CD4-positive, alpha-beta T cell (primary cell): ENCODE measurements at places on chromosomes 5 and 9.

- no peaks in the 10 kb centered on the region for H3K36me3 ChIP-seq
- H3K4me1 ChIP-seq: peaks cover 15% of the 10 kb centered on the region
- no peak for DNase-seq
- H3K4me3 ChIP-seq: no peak overlapping the region
Observed at GRCh38 chr9:38282756-38283155, 109.7 kb upstream of the ALDH1B1 start.

- no peaks in the 10 kb centered on the region for H3K4me1 ChIP-seq
- DNase-seq: no peak
- no peak overlapping the region for H3K27ac ChIP-seq
- no peaks in the 10 kb centered on the region for H3K36me3 ChIP-seq
- no peaks in the 10 kb centered on the region for H3K27me3 ChIP-seq
Observed at GRCh38 chr9:87077986-87078385, 130.7 kb upstream of the GAS1 start.

- no peak overlapping the region for H3K4me3 ChIP-seq
- no peaks in the 10 kb centered on the region for H3K27me3 ChIP-seq
- no peaks in the 10 kb centered on the region for H3K36me3 ChIP-seq
- H3K4me1 ChIP-seq: no peaks in the 10 kb centered on the region
- no peak overlapping the region for H3K27ac ChIP-seq
Observed at GRCh38 chr5:167857321-167857720, 434.1 kb upstream of the WWC1 start.

- H3K27ac ChIP-seq: no peak overlapping the region
- peaks cover 4% of the 10 kb centered on the region for H3K4me1 ChIP-seq
- DNase-seq: no peak
- H3K4me3 ChIP-seq: no peak overlapping the region
- peaks cover 4% of the 10 kb centered on the region for H3K36me3 ChIP-seq
- no peaks in the 10 kb centered on the region for H3K27me3 ChIP-seq
Observed at GRCh38 chr9:125532812-125533594, 174.0 kb downstream of the MAPKAP1 start.

GRCh38 chr9:73080110-73080694 is 71.5 kb upstream of the ANXA1 start:
- no peak for DNase-seq
- H3K4me3 ChIP-seq: no peak overlapping the region
- no peaks in the 10 kb centered on the region for H3K4me1 ChIP-seq
- no peaks in the 10 kb centered on the region for H3K36me3 ChIP-seq
- H3K27ac ChIP-seq: no peak overlapping the region
- peaks cover 8% of the 10 kb centered on the region for H3K27me3 ChIP-seq

GRCh38 chr5:147479444-147479843 is 30.4 kb downstream of the DPYSL3 start:
- no peaks in the 10 kb centered on the region for H3K27me3 ChIP-seq
- no peak for DNase-seq
- no peak overlapping the region for H3K27ac ChIP-seq
- no peaks in the 10 kb centered on the region for H3K36me3 ChIP-seq
- no peaks in the 10 kb centered on the region for H3K4me1 ChIP-seq

GRCh38 chr5:152226191-152226590 is 178.9 kb downstream of the NMUR2 start:
- H3K36me3 ChIP-seq: no peaks in the 10 kb centered on the region
- H3K27me3 ChIP-seq: peaks cover 2% of the 10 kb centered on the region
- H3K4me3 ChIP-seq: no peak overlapping the region

- H3K36me3 ChIP-seq: no peaks in the 10 kb centered on the region
- H3K4me3 ChIP-seq: no peak overlapping the region
- DNase-seq: no peak
- H3K27ac ChIP-seq: no peak overlapping the region
Observed at GRCh38 chr9:107273634-107274033, 9.4 kb upstream of the RAD23B start.

GRCh38 chr5:104512063-104512825 is 949.7 kb upstream of the NUDT12 start:
- H3K27ac ChIP-seq: no peak overlapping the region
- H3K27me3 ChIP-seq: no peaks in the 10 kb centered on the region
- no peak for DNase-seq
- H3K36me3 ChIP-seq: no peaks in the 10 kb centered on the region
- no peaks in the 10 kb centered on the region for H3K4me1 ChIP-seq

DNA sequence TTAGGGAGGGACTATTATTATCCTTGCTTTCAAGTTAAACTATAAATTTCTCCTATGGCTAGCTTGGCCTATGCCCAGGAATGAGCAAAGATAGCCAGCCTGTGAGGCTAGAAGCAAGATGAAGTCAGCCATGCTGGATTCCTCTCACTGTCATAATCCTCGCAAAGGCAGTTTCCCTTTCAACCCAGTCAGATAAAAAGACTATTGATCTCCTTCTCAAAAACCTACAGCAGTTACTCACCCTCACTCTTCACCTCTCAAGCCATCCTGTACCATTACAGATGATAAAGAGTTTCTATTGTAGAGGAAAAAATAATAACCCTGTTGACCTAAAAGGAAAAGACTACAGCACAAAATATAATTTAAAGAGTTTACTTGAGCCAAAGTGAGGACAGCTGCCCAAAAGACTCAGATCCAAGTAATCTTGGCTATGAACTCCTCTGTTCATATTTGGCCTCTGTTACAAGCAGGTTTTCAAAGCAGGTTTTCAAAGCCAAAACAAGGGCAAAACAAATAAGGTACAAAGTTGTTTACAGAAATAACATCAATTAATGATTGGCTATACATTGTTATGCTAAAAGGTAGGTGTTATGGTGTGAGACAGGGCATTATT is 41.7 kb downstream of the KCNV2 start:
- H3K4me3 ChIP-seq: no peak overlapping the region
- H3K36me3 ChIP-seq: no peaks in the 10 kb centered on the region
- no peaks in the 10 kb centered on the region for H3K27me3 ChIP-seq

DNA sequence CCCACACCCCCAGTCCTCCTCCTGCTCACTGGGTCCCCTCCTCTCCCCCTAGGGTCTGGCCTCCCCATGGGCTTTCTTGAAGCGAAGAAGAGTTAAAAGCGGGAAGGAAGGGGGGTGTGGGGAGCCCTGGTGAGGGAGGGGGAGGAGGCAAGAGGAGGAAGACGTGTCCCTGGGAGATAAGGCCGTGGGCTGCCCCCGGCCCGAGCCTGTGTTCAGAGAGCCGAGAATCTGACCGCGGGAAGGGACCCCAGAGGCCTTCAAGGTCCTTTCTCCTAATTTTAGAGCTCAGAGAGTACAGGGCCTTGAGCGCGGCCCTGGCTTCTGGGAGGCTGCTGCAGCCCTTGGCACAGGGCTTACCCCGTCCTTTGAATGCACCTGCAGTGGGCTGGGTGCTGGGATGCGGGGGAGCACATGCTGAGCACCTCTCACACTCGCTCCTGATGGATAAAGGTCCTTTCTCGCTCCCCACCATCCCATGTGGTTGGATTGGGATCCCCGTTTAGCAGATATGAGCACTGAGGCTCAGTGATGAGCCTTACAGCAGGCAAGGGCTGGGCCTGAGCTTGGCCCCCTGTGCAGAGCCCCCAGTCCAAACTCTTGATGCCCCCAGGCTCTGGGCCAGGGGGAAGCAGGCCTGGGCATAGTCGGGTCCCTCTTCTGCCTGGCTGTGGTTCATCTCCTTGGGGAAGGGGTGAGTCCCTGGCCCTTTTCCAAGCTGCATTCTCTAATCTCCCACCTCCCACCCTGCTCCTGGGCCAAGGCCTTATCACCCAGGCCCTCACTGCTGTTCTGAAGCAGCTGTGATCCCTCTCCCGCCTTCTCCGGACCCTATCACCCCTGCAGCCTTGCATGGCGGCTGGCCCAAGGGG is 5.9 kb downstream of the GFI1B start:
- H3K27me3 ChIP-seq: peaks cover 51% of the 10 kb centered on the region
- no peaks in the 10 kb centered on the region for H3K36me3 ChIP-seq
- no peak for DNase-seq

GRCh38 chr5:38650946-38651345 is 94.5 kb upstream of the LIFR start:
- no peak for DNase-seq
- peaks cover 7% of the 10 kb centered on the region for H3K27me3 ChIP-seq
- H3K4me3 ChIP-seq: no peak overlapping the region
- H3K27ac ChIP-seq: no peak overlapping the region

- H3K27ac ChIP-seq: no peak overlapping the region
- H3K4me1 ChIP-seq: no peaks in the 10 kb centered on the region
- DNase-seq: no peak
- peaks cover 5% of the 10 kb centered on the region for H3K27me3 ChIP-seq
- no peak overlapping the region for H3K4me3 ChIP-seq
- H3K36me3 ChIP-seq: no peaks in the 10 kb centered on the region
Observed at GRCh38 chr5:88583471-88583870, 299.5 kb downstream of the MEF2C start.

- DNase-seq: no peak
- no peaks in the 10 kb centered on the region for H3K36me3 ChIP-seq
- H3K4me1 ChIP-seq: peaks cover 41% of the 10 kb centered on the region
- no peaks in the 10 kb centered on the region for H3K27me3 ChIP-seq
- H3K4me3 ChIP-seq: no peak overlapping the region
Observed at GRCh38 chr9:93582115-93582514, 5.7 kb downstream of the PHF2 start.

DNA sequence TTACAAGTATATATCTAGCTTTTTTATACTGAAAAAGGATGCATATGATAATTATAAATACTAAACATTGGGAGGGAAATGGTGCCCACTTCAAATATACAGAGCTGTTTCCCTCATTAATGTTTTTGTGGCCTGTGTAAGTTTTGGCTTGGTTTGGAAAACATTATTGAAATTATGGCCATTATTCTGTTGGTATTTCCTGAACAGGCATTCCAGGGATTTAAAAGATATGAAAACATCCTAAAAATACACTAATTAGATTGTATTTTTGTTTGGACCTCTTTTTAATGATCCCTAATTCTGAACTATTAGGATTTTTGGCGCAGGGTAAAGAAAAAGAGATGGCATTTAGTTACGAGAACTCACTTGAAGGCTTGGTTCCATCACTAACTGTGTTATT is 50.9 kb downstream of the CLINT1 start:
- peaks cover 77% of the 10 kb centered on the region for H3K36me3 ChIP-seq
- no peak overlapping the region for H3K27ac ChIP-seq
- no peaks in the 10 kb centered on the region for H3K27me3 ChIP-seq
- no peaks in the 10 kb centered on the region for H3K4me1 ChIP-seq
- no peak overlapping the region for H3K4me3 ChIP-seq

DNA sequence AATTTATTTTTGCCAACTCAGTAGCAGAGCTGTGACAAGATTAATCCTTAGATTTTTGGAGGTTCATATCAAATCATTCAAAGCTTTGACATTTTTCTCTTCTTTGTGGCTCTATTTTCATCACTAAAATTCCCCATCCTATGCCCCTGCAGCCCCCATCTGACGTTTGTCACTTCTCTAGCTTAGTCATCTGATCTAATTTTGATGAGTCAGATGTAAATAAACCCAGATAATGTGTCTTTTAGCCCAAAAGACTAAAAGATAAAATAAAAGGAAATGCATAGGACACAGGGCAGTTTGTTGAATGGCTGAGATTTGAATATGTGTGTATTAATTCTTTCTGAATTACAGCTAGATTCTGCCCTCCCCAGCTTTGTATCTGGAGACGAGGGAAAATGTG is 897 bp upstream of the HSPB3 start:
- H3K4me3 ChIP-seq: no peak overlapping the region
- no peaks in the 10 kb centered on the region for H3K4me1 ChIP-seq
- H3K36me3 ChIP-seq: no peaks in the 10 kb centered on the region
- no peak overlapping the region for H3K27ac ChIP-seq
- no peak for DNase-seq

GRCh38 chr9:34771007-34771406 is 61.1 kb upstream of the CCL21 start:
- H3K4me3 ChIP-seq: no peak overlapping the region
- peaks cover 5% of the 10 kb centered on the region for H3K27me3 ChIP-seq
- DNase-seq: no peak
- H3K4me1 ChIP-seq: no peaks in the 10 kb centered on the region
- H3K36me3 ChIP-seq: no peaks in the 10 kb centered on the region
- H3K27ac ChIP-seq: no peak overlapping the region

DNA sequence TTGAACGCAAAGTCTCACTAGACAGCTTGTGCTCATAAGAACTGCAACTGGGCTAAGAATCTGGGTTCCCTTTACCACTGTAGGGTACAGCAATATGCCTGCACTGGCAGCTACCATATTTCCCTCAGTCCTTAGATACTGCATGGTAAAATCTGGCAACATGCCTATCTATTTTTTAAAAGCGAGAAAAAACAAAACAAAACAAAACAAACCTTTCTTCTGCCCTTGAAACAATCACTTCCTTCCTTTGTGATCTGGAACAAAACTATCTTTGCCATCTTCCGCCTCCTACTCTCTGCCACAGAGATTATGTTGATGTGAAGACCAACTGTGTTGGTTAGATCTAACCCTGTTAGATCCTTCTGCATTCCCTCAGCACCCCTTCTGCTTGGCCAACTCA is 242.9 kb downstream of the EBF1 start:
- peaks cover 3% of the 10 kb centered on the region for H3K27me3 ChIP-seq
- no peak overlapping the region for H3K4me3 ChIP-seq
- no peak overlapping the region for H3K27ac ChIP-seq
- no peaks in the 10 kb centered on the region for H3K36me3 ChIP-seq

- H3K27me3 ChIP-seq: no peaks in the 10 kb centered on the region
- no peak overlapping the region for H3K4me3 ChIP-seq
- no peak for DNase-seq
- peaks cover 2% of the 10 kb centered on the region for H3K4me1 ChIP-seq
- no peak overlapping the region for H3K27ac ChIP-seq
Observed at GRCh38 chr9:110021891-110022290, 186.1 kb downstream of the C9orf152 start.

DNA sequence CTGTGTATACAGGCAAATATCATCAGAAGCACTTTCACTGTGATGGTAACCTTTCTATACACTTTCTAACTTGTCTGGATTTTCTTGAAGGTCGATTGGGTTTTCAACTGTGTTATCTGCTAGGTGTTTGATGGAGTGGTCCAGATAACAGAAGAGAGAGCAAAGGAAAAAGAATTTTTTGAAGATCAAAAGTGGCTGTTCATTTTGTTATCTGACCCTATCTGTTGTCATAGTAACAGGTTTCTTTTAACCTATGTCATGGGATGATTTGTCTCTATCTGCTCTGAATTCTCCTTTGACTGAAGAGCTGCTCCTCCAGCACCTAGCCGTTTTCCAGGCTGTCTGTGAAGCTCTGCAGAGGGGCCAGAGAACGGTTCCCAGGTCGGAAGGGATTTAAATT is 77.8 kb upstream of the IRX2 start:
- DNase-seq: no peak
- no peak overlapping the region for H3K27ac ChIP-seq
- H3K4me3 ChIP-seq: no peak overlapping the region
- no peaks in the 10 kb centered on the region for H3K36me3 ChIP-seq
- H3K4me1 ChIP-seq: no peaks in the 10 kb centered on the region

DNA sequence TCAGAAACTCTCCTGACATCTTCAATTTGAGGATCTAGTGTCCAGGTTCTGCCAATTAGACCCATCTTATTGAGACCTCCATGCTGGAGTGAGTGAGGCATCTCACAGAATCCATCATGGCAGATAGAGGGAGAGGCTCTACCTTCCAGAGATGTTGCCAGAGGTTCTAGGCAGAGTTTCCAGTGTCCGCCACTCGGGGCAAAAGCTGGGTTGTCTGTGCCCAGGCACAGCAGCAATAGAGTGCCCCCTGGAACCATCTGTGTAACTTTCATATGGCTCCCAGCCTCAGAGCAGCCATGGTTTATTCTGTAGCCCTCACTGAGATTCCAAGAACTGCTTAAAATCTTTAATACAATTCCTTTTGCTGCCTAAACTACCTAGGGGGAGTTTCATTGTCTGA is 16.6 kb upstream of the CCDC112 start:
- H3K27me3 ChIP-seq: peaks cover 19% of the 10 kb centered on the region
- H3K4me1 ChIP-seq: no peaks in the 10 kb centered on the region
- H3K27ac ChIP-seq: no peak overlapping the region
- H3K4me3 ChIP-seq: no peak overlapping the region
- DNase-seq: no peak
